ENCODE measurements at places on chromosomes 1 and 21. TPM values are rescaled to one million over a fixed set of nuclear protein-coding genes. Genes with fewer than 3 reads are reported as not detected.

DNA sequence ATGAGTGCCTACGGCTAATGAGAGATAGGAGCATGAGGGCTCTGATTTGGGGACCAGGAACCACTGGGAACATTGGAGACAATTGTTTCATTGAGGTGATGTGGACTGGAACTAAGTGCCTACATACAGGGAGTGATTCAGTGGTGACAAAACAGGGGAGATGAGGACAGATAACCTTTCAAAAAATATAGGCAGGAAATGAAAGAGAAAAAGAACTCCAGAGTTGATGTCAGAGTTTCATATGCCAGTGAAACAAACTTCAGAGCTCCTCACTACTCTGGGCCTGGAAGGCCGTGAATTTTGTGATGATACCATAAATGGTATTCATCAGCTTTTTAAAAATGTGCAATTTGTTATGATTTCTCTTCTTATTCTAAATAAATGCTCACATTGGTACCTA lies 39.3 kb downstream of the FASLG start:
- no peak for DNase-seq

The ZBTB8B gene
- polyA plus RNA-seq = 2.3 TPM

DNA sequence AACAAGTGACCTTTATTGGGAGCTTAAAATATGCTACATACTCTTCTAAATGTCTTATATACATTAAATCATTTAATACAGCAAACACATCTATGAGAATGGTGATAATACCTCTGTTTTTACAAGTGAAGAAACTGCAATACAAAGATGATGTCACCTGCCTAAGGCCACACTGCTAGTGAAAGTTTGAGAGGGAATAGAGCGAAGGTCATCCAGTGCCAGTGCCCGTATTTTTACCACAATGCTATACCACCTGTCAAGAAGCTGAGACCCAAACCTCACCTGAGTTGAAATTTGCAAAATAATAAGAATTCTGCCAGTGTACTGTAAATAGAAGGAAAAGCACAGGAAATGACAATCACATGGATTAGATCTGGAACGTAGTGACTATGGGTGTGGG lies 200.4 kb upstream of the TMPRSS15 start:
- no peak for DNase-seq

DNA sequence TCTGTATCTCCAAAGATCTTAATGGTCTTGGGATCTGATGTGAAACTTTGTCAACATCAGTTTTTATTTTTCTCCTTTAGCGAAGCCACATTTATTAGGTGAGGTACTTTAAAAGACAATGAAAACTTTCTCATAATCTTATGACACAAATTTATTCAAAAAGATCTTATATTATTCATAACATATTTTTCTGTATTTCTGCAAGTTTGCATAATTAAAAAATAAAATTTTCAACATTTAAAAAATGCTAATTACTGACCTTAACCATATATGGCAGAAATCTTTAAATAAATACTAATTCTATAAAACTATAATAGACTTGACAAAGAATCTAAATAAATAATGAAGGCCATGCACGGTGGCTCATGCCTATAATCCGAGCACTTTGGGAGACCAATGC lies 72.5 kb downstream of the PRPF38A start:
- DNase-seq = no peak

GRCh38 chr1:17632106-17632505 lies 92.6 kb downstream of the ARHGEF10L start:
- no peak for DNase-seq

DNA sequence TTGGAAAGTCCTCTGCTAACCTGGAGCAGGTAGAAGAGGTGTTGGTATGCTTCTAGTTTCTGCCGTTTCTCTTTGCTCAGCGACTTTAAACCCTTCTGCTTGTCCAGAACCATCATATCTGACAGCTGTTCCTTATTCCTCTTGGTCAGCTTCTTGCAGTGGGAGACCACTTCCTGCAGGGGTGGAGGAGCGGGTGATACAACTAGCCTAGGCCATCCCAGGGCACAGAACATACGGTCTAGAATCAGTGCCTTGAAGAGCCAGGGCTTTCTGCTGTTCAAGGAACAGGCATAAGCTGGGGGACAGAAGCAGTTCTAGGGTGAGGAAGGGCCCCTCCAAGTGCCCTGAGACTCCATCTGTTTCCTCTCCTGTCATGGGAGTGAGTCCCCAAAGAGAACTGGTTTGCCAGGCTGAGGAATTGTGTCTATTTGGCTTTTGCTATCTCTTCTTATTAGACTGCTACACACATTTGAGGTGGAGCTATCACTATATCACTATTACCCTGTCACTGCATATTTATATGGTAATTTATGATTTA lies 32.5 kb downstream of the IQGAP3 start:
- no peak for DNase-seq

GRCh38 chr1:23018661-23019093 lies 591 bp upstream of the KDM1A start:
- no peak for DNase-seq

The ANKRD13C gene
- 24.0 TPM for polyA plus RNA-seq

GRCh38 chr1:43587594-43587993 lies 56.9 kb downstream of the PTPRF start:
- no peak for DNase-seq

The TEX38 gene
- 0.17 TPM for polyA plus RNA-seq

DNA sequence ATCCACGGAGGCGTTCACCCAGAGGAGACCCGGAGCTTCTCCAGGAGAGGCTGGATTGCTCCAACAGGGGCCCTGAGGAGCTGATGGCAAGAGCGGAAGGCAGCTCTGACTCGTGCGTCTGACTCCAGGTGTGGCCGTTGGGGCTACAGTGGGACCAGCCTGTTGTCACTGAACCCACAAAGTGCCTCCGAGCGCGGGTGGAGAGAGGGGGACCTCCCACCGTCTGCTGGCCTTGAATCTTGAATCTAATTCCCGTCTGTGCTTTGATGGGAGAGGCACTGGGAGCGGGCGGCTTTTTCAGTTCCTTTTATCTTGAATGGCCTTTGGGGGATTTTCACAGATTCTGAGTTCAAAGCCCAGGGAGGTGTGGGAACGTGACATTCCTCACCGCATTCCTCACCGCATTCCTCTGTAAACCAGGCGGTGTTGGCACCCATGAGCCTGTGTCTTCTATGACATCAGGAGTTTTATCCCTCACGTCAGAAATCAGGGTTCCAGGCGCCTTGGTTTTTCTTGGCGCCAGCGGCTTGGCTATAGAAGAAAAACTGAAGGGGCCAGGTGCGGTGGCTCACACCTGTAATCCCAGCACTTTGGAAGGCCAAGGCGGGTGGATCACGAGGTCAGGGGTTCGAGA lies 39.2 kb upstream of the COL18A1 start:
- DNase-seq = no peak

DNA sequence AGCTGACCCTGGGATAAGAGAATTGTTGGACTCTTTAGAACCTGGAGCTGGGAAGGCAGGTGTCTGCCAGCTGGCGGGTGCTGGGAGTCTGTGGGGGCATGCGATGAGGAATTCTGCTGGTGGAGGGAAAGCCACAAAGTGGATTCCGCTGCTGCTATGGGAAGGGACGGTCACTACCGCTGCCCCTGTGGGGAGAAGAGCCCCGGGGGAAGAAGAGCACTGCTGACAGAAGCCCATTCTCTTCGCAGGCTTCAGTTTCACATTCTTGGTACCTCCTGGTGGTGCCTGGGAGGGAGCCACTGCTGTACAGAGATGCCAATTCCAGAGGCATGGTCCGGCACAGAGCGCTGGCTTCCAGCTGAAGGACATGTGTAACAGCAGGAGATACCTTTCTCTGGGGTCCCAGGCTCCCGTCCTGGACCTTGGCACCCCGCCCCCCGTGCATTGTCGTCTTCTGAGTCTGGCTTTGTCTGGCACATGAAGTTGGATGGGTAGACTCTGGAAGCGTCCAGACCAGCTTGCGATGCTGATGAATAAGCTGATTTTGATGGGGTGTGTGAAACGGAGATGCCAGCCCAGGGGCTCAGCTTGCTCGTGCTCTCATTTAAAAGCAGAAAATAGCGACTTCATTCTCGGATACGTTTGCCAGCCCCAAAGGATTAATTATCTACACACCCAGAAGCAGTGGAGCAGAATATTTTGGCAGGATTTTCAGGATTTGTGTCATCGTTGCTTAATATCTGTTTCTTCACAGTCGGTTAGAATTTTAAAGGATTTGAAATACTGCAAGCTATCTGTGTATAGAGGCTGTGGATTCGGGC lies 13.2 kb downstream of the PDXK start:
- no peak for DNase-seq

The PYGO2 gene
- 51.6 TPM for polyA plus RNA-seq

DNA sequence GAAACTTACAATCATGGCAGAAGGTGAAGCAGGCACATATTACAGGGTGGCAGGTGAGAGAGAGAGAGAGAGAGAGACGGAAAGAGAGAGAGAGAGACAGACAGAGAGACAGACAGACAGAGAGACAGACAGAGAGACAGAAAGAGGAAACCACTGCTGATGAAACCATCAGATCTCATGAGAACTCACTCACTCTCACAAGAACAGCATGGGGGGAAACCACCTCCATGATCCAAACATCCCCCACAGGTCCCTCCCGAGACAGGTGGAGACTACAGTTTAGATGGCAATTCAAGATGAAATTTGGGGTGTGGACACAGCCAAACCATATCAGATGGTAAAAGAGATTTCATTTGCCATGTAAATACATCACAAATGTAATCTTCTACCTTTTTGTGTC lies 708.1 kb downstream of the MRPL39 start:
- no peak for DNase-seq

The COL11A1 gene
- polyA plus RNA-seq = 4.7 TPM

- no peak for DNase-seq
These were observed 39.7 kb downstream of the EDN2 start for GRCh38 chr1:41444785-41445184.

DNA sequence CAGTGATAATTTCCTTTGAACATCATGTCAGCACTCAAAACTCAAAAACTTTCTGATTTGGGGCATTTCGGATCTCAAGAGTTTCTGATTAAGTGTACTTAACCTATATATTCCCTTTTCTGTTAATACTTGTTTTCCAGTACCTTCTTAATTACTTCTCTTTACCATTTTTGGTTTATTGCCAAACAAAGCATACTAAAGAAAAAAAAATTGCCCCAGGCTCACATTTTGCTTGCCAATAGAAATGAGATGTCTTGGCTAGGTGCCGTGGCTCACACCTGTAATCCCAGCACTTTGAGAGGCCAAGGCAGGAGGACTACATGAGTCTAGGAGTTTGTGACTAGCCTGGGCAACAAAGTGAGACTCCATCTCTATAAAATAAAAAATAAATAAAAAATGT lies 4.8 kb downstream of the PSMD4 start:
- DNase-seq = no peak

GRCh38 chr1:161864577-161864976 lies 98.5 kb downstream of the ATF6 start:
- DNase-seq = peak; percentile 39

- DNase-seq = no peak
These were observed 4.0 kb downstream of the RNF207 start for GRCh38 chr1:6209661-6210580.

DNA sequence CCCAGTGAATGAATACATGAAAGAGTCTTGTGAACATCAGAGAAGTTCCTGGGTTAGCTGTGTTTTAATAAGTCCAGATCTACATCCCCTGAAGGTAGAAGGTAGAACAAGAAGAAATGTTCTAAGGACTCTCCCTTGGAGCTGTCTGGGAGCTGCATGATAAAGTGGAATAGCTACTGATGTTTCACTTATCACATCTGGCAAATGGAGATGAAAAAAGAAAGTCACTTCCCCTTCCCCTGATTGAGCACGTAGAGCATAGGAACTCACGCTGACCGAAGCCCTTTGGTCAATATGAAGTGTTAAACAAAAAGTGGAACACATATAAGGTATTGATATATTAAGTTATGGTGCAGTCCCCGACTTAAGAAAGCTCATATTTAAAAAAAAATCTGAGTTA lies 53.2 kb upstream of the PARP1 start:
- no peak for DNase-seq

Measured in renal pelvis (tissue), 12 donors.